ENCODE measurements at places on chromosomes 13 and 19.
A peak's percentile ranks its signal among the peaks of the same experiment; 100 is the strongest.

DNA sequence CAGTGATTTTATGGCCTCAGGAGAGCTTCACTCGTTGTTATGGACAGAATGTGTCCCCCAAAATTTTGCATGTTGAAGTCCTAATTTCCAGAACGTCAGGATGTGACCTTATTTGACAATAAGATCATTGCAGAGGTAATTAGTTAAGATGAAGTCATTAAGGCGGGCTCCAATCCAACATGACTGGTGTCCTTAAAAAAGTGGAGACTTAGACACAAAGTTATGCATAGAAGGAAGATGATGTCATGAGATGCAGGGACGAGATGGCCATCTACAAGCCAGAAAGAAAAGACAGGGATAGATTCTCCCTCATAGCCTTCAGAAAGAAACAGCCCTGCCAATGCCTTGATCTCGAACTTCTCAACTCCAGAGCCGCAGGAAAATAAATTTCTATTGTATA lies 25.8 kb upstream of the SPATA13 start:
- no peak for DNase-seq

GRCh38 chr19:36142046-36142445 lies 2.2 kb downstream of the CAPNS1 start:
- no peak for DNase-seq

DNA sequence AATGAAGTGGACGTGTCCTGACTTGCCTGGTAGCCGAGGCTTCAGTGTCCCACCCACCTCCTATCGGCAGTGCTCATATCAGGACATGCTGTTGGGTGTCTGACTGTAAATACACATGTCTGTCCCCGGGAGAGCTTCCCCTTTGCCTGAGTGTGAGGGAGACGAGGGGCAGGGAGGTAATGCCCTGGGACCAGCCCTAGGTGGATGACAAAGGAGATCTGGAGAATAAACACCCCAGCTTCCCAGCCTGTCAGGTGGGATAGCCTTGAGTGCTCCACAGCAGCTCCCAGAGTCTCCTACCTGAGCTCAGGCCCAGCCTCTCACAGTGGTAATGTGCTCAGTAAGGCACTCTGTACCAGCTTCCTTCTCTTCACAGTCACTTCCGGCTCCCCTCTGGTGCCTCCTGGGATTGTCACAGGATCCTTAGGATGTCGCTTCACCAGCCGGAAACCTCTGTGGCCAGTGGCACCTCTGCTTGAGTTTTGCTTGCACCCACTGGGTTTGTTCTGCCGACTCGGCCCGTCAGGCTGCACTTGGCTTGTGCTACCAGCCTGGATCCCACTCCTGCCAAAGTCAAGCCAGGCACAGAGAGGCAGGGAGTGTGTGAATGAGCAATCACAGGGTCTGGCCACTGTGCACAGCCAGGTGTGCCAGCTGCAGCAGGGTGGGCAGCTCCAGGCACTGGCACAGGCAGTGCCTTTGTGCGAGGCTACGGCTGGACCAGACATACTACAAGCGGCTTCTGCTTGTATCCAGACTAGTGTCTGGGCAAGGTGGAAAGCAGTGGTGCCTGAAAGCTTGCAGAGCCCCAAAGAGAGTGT lies 54.4 kb upstream of the RGCC start:
- no peak for DNase-seq

DNA sequence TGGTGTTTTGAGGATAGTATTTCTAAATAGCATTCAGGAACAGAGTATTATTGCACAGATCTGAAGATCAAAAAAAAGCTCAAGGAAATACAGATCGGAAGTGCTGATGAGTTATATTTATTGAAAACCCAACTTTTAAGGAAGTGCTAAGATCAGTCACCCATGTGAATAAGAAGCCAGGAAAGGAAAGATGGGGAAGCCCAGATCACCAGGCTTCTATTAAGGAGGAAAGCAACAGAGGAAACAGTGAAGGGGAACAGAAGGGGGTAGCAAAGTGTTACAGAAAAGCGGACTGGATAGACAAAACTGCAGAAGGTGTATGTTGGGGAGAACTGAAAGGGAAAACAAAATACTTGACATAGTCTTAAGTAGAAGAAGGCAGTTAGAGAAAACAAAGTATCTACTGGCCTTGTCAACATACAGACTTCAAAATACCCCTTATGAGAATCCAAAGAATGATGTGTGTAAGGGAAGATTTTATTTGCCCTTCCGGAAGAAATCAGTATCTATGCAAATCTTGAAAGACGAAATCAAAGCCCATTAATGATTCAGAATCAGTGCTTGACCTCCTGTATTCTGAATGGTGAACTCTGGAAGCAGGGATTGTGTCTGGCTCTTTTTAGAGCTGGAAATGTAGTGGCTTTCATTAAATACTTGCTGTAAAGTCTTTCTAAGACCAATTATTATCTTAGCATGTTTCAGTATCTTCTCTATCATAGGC lies 12.1 kb downstream of the UFM1 start:
- no peak for DNase-seq

GRCh38 chr19:50959731-50960500 lies 7.1 kb upstream of the KLK5 start:
- no peak for DNase-seq

DNA sequence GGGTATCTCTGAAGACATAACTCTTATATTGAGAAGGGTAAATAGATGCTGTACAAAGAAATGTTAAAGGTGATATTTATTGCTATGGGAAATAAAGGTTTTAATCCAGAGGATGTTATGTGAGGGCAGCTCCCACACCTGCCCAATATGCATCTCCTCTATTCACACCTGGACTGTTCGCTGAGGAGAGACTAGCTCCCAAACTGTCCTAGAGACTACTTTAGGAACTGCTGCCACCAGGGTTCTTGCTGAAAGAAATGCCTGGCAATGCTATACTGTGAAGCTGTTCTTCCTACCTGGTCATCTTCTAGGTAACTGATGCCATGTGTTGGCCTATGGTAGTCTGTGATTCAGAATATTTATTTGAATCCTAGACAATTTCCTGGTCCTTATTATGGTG lies 1421.5 kb upstream of the SPRY2 start:
- DNase-seq = no peak

- DNase-seq = no peak
Measured at GRCh38 chr13:43444081-43444480, 342.7 kb downstream of the ENOX1 start.

- DNase-seq = no peak
Measured at GRCh38 chr13:98310485-98311199, 133.6 kb upstream of the RNF113B start.

GRCh38 chr19:53883741-53884140 lies 1.7 kb downstream of the PRKCG start:
- DNase-seq = no peak

DNA sequence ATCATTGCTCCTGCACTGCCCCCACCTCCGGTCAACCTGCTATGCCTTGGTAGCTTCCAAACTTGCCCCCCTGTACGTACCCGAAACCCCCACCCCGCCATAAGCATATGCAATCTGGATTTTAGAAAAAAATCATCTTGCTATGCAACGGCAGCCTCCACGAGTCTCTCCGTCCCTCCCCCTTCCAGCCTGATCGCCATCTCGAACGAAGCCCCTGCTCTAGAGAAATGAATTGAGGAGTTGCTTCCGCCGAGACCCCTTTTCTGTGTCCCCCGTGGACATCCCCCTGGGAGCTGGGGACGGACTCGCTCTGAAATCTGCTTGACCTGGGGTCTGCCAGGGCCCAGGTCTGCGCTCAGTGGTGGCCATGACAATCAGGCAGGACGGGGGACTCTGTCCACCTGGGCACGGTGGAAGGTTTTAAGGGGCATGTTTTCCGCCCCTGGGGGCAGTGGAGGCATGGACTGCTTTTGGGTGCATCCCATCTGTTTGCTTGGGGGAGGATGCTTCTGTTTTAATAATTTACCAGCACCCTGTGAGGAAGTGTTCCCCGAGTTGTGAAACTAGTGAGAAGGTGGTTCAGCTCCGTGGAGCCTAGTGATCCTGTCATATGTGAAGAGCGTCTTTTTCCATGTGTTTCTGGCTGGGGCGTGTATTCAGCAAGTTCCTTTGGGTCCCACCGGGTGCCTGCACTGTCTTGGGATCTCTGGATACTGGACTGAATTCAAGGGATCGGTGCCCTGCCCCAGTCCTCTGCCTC lies 1.0 kb downstream of the KDM4B start:
- peak; percentile 28 for DNase-seq

- peak; percentile 33 for DNase-seq
Measured at GRCh38 chr13:50911081-50911631, 1.6 kb downstream of the RNASEH2B start.

GRCh38 chr13:99215184-99215830 lies 14.7 kb downstream of the UBAC2 start:
- DNase-seq = peak; percentile 69

DNA sequence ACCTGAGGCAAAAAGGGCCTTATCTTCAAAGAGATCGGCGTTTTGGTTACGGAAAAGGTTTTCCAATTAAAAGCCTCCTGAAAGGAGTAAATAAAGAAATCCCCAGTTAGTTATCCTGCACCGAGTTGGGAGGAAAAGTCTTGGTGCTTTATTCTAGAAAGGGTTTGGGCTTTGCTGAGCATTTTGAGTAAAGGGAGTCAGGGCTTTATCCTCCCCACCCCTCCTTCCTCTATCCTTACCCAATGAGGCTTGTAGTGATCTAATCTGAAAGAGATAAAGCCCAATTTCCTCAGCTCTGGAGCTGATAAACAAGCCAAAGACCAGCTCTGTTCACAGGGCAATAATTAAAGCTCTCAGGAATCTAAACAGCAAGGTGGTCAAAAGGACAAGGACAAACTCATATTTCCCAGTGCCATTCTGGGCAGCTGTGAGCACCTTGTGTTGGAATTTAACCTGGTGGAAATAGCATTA lies 188.9 kb upstream of the TSC22D1 start:
- DNase-seq = no peak

DNA sequence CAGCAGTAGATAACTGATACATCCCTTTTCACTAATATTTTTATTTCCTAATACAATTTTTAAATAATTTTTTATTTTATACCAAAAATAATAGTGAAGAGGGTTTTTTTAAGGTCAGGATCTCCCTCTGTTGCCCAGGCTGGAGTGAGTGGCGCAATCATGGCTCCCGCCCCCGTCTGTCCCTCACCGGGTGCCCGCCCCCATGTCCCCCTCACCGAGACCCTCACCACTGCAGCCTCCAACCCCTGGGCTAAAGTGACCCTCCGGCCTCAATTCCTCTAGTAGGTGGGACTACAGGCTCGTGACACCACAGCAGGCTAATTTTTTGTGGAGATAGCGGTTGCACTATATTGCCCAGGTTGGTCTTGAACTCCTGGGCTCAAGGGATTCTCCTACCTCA lies 17.8 kb upstream of the ZNF846 start:
- DNase-seq = no peak

- no peak for DNase-seq
Measured at GRCh38 chr19:33662391-33663092, 40.8 kb downstream of the CHST8 start.

DNA sequence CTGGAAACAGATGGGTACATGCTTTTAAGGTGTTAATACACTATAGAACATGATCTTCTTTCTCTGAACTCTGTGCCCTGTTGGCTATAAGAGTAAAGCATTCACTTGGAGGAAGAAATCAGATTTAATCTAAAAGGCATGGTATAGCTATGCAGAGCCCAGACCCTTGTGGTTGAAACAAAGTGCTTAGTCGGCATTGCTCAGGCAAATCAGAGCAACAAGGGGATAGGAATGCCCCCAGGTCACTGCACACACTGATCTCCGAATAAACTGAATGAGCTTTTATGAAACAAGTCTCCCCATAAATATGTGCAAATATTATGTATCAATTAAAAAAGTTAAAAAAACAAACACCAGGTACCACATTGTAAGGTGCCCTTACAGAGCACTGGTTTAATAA lies 52.0 kb upstream of the RGCC start:
- DNase-seq = no peak

- peak; percentile 24 for DNase-seq
Measured at GRCh38 chr19:35856546-35857149, at the start of gene KIRREL2. Gene KIRREL2, plus strand, starts transcription at chr19:35856911. Its CDS starts 209 bp downstream, at chr19:35857120.

GRCh38 chr13:25463496-25463895 lies 91.7 kb downstream of the ATP8A2 start:
- DNase-seq = no peak

DNA sequence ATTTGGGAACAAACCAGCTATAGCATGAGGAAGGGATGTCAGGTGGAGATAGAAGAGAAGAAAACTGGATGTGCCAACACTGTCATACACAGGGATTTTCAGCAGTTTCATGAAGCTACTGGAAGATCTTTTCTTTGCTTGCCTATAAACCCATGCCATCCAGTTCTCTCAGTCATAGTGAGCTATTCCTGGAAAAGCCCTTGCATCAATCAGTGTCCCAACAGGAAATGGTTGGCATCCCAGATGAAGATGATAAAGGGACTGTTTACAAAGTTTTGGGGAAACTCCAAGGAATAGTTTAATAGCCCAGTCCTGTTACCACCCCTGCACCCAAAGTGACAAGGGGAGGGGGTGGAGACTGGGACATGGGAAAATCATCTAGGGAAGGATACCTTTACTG lies 58.5 kb upstream of the ARGLU1 start:
- DNase-seq = no peak

DNA sequence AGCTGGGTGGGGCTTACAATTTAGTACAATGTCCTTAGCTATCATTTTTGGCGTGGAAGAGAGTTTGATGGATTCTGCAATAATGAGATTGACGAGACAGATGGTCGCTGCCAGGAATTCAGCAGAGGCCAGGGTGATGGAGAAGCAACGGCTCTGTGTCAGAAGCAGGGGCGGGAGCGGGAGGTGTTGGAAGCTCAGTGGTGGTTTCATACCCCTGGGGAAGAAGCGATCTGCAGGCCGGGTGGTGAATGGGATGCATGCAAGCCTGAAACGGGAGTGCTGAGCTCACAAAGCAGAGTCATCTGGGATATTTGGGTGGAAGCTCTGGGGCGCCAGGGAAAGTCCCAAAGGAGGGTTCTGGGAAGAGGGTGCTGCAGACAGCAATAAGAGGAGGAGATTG lies 370.8 kb downstream of the ZNF536 start:
- no peak for DNase-seq

DNA sequence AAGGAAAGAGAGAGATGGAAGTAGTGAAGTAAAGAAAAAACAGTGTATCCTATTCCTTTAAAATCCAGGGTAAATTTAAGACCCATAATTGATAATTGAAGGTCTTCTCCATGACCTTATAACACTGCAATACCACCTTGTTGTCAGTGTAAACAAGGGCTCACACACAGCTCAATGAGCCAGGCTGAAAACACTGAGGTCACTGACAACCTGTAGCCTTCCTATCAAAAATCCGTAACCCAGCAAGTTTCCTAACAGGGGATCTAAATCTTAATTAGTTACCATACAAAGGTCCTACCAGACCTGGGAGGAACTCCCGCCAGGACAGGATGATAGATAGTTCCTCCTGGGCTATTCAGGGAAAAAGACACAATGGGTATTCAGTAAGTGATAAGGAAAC lies 1677.1 kb downstream of the OLFM4 start:
- DNase-seq = no peak

DNA sequence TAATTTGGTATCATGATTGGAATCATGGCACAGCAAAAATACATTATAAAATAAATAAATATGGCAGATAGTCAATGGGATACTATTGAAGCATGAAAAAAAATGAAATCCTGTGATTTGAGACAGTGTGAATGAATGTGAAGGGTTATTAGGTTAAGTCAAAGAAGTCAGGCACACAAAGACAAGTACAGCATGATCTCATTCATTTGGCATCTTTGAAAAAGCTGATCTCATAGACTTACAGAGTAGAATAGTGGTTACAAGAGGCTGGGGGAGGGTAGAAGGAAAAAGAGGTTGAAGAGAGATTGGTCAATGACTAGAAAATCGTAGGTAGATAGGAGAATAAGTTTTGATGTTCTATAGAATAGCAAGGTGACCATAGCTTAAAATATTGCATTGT lies 295.1 kb upstream of the SLITRK5 start:
- no peak for DNase-seq

GRCh38 chr19:57110592-57111328 lies 9.0 kb upstream of the USP29 start:
- no peak for DNase-seq
